H7 (cell line): ENCODE measurements at places on chromosomes 7 and 10. TPM values are rescaled to one million over a fixed set of nuclear protein-coding genes. Genes with fewer than 3 reads are reported as not detected.

DNA sequence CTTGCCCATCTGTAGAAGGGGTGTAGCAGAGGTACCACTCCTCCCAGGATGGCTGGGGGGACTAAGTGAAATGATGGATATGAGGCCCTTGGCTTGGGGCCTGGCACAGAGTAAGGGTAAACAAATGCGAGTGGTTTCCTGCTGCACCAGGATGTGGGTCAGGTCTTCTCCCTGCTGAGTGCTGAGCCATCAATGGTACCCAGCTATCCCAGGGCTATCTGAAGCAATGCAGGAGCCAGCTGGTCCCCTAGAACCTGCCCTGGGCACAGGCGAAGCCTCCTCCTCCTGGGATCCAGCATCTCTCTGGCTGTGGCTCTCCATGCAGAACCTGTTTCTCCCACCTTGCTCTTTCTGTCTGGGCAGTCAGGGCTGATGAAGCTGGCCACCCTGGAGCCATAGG lies 20.9 kb upstream of the GOLGA7B start:
- no peak for DNase-seq

GRCh38 chr10:31322647-31323046 lies 3.6 kb downstream of the ZEB1 start:
- DNase-seq, result no peak

- DNase-seq, result no peak
Measured at GRCh38 chr10:35434533-35434932, 98.2 kb downstream of the CCNY start.

GRCh38 chr7:2488272-2488645 lies 12.1 kb upstream of the GRIFIN start:
- DNase-seq, result no peak

OR13A1 gene
- not detected in 2 replicates for total RNA-seq

GRCh38 chr10:14477408-14477710 lies 146.6 kb upstream of the FRMD4A start:
- DNase-seq, result no peak

DNA sequence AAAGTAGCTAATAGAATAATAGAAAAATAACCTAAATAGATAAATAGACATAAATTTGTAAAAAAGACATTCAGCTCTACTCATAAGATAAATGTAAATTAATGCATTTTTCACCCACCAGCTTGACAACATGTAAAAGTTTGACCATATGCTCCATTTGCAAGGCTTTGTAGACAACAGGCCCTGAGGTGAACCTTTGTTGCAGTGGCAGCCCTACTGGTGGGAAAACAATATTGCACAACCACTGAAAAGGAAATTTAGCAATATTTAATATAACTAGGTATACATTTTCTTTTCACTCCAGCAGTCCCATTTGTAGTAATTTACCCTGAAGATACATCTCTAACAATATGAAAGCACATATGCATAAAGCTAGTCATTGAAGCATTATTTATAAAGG lies 39.0 kb upstream of the ADRA2A start:
- DNase-seq, result peak; percentile 5

DNA sequence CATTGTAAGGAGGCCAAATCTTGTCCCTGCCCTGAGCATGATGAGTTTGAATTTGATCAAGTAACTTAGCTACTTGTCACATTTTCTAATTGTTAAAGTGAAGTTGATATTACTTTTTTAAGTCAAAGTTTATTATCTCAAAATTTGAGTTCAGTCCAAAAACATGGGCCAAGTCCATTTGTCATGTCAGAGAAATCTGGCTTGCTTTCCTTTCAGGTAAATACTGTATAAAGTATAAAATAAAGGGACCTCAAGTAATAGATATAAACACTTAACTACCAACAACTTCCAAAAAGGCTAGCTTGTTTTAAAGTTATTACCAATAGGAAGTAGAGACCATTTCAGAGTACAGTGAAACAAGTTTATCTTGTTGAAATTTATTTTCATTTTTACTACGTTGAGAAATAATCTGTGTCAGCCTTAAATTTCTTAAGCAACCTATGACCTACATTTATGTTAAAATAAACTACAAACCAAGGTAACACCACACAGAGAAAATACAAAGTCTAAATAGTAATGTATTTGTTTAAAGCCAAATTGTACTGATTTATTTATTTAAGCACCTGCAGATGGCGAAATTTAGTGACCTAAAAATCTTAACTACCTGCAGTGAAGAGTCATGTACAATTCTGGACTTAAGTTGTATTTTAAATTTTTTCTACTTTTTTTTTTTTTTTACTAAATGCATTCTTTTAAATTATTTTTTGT lies 36.5 kb downstream of the FHIP2A start:
- DNase-seq, result no peak

DNA sequence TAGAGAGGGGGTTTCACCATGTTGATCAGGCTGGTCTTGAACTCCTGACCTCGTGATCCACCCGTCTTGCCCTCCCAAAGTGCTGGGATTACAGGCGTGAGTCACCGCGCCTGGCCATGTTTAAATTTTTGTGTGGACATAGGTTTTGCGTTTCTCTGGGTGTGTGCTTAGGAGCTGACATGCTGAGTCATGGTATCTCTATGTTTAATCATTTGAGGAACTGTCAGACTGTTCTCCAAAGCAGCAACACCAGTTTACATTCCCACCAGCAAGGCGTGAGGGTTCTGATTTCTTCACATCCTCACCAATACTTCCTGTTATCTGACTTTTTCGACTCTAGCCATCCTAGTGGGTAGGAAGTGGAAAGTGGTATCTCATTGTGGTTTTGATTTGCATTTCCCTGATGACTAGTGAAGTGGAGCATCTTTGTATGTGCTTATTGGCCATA lies 153.7 kb downstream of the DNAJB6 start:
- DNase-seq, result no peak

LIPF gene
- total RNA-seq, result not detected in 2 replicates
